ENCODE measurements at places on chromosomes 1 and 21.

DNA sequence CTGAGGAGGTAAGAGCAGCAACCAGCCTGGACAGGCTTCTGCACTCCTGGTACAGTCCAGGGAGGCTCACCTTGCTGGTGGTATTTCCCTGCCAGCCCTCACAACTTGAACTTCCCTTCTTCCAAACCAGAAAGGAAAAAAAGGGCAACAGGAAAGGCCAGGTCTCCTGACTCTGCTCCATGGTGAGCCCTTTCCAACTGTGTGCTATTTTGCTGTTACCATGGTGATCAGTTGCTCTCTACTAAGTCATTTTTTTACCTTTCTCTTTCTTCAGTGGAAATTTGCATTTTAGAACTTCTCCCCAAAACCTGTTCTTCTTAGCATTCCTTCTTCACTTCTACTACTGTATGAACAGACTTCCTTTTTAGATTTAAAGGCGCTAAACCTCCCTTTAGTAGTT is 164.3 kb downstream of the GRIK1 start:
- no peak for DNase-seq

DNA sequence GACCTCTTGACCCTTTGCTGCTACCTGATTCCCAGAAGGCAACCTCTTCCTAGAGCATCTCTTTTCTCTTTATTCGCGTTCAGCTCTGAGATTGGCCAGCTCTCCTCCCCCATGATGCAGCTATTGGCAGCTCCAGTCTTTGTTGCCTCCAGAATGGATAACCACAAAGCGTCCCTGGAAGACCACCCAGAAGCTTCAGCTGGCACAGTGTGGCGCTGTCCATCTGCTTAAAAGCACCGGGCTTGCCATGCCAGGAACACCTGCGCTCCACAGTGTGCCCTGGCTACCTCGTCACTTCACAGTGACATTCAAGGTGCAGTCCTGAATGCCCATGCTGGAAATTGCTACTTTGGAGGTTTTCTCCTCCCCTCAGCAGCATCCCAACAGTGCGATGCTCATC is 353.9 kb downstream of the LMO4 start:
- no peak for DNase-seq

DNA sequence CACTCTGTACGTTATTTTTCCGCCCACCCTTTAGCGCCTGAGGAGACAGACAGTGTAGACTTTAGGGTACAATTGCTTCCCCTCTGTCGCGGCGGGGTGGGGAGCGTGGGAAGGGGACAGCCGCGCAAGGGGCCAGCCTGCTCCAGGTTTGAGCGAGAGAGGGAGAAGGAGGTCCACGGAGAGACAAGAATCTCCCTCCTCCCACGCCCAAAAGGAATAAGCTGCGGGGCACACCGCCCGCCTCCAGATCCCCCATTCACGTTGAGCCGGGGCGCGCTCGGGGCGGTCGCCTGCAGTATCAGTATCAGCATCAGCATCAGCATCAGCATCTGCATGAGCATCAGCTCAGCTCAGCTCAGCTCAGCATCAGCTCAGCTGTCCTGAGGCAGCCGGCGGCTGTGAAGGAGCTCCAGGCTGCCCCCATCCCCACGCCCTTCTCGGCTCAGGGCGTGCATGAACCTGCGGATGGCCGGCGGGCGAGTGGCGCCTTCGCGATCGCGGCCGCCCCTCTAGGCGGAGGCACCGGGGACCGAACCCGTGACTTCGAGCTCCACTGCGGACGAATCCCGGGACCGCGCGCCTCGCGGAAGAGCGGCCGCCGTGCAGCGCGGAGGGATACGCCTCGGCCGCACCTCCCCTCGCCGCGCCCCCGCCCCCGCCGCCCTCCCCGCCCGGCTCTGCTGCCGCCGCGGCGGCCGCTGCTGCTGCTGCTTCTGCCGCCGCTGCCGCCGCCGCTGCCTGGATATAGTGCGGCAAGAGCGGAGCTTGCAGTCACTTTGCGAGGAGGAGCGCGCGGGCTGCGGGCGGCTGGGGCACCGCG is at the start of gene NCAM2:
TSS of gene NCAM2 (plus strand) at position 774 of the 820 bp plus-strand sequence.
- DNase-seq: peak; percentile 17

DNA sequence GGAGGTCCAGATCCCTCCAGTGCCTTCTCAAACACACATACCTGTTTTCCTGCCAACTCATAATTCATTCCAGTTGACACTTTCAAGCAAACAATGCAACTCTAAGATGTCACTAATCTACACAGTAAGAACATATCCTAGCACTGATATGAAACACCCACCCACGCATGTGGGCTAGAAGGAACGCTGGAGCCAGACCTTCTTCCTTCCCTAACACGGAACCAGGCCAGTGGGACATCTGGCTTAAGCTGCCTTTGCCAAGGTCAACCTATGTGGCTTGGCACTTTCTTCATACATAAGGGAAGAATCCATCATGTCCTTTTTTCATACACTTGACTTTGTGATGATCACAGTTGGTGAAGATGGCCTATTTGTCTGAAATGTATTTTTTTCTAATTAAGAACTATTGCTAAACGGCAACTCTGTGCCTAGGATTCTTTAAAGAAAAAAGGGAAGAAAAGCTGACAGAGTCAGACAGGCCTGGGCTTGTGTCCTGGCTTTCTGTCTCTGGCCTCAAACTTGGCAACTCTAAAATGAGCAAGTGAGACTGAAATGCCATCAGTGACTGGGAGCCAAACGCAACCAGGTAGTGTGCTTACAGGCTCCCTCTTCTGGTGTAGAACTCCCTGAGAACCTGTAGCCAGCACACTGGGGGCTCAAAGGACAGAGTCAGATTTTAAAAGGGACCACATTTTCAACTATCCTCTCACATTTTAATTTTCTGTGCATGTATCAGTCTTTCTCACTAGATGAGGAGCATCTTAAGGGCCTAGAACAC is 92.6 kb upstream of the BEND5 start:
- no peak for DNase-seq

- no peak for DNase-seq
Observed at GRCh38 chr1:204499511-204500468, 5.2 kb upstream of the PIK3C2B start.

DNA sequence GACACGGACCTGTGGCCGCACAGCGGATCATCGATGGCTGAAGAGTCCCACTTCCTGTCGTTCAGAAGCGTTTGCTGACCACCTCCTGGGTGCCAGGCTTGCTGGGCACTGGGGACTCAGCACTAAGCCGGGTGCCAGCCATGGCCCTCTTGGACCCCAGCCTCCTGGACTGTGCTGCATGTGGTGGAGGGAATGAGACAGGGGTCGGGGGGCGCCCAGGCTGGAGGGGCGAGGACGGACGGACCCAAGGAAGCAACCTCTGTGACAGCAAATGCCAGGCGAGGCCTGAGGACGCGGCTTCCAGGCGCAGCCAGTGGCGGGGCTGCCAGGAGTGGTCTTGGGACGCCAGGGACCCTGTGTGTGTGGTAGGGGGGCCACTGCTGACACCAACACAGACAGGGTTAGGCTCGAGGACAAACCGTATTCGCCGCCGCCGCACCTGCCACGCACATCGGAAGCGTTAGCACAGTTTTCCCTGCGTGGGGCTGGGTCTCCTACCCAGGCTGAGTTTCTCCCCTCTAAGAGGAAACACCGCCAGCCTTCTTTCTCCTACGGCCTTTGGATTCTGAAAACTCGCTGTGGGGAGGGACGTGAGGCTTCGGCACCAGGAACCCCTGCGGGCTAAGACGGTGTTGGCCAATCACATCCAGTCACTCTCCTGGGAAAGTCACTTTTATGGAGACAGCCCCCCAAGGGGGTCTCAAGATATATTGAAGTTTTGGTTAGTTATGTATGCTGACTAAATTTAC is 3.1 kb upstream of the MXRA8 start:
- no peak for DNase-seq

DNA sequence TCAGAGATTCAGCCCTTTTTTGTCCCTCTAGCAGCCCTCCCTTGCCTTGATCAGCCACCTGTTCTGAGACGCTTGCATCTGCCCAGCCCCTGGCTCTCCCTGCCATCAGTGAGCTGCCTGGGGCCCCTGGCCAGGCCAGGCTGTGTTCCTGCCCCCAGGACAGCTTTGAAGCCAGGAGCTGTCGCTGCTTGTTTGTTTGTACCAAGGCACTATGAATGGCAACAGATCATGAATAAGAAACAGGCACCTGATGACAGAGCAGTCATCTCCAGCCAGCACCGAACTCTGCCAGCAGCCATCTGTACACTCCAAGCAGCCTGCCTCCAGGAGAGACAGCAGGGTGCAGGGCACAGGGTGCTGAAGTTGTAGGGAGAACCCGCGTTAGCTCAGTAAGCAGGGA is 8.1 kb upstream of the VWA5B1 start:
- no peak for DNase-seq

DNA sequence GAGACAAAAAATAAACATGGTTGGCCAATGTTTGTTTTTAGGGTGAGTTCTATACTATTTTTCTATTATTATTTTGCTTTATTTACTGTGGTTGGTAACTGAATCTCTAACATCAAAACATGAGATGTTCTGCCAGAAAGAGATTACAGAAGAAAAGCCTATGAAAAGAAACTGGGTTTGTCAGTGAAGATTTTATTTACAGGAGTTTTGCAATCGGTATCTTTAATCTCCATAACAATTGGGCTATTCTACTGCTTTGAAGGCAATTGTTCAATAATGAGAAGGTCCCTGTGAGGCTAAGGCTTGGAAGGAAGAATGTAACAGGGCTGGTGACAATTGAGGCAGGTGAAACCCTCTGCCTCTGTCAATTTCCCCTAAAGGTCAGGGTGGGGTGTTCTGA is 155.5 kb downstream of the CLIC6 start:
- no peak for DNase-seq

DNA sequence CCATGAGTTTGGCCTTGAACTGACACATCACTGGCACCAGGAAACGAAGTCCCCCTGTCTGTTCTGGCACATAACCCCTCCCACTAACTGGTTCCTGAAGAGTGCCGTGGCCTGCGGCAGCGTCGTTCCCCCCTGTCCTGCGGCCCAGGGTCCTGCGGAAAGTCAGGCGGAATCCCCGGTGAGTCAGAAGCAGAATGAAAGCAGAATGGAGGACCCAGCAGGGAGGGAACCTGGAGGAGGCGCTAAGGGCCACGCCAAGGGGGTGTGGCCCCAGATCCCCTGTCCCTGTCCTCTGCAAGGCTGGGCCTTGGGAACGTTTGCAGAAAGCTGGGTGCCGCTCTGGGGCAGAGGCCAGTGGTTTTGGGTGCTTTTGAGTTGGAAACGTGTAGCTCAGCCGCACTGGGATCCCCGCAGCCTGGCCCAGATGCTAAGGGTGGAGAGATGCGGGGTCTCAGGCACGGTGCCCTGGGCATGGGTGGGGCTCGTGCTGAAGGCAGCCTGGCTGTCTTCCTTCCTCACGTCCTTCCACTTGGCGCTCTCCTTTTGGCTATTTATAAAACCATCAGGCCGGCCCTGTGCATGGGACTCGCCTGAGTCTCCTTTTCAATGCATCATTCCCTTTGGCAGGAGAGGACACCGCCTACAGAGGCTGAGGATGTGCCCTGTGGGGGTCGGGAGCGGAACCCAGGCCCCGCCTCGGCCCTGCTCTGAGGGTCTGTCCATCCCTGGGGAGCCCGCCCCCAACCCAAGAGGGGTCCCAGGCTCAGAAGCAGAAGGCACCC is 36.2 kb downstream of the TP73 start:
- DNase-seq: no peak

- no peak for DNase-seq
Observed at GRCh38 chr1:97999320-97999719, 78.5 kb upstream of the DPYD start.

DNA sequence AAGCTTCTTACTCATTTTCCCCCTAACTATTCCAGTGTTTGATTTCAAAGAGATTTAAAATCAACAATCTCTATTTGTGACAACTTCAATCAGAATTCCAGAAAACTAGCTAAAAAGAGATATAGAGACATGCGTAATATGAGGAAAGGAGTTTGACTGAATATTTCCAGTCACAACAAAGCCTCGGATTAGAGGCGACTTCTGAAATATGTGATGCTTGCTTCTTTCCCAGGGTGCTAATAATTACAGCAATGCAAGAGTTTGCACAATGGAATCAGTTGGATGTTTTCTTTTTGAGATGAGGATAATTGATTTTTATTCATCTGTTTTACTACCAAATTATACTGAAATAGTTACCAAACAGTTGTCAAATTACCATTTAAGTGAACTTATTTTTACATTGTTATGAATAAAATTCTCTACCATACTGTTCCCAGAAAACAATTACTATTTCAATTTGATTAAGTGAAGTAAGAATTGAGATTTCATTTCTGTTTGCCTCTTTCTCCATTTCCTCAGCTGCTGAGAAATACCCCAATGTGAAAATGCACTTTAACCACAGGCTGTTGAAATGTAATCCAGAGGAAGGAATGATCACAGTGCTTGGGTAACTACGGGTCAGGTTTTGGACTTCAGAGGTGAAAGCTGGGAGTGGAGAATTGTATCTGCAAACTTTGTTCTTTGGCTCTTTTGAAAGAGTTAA is 28.1 kb downstream of the KMO start:
- DNase-seq: no peak

- no peak for DNase-seq
Observed at GRCh38 chr1:45412899-45413298, 72.7 kb upstream of the MUTYH start.
